ENCODE measurements at places on chromosomes 2 and 18.

DNA sequence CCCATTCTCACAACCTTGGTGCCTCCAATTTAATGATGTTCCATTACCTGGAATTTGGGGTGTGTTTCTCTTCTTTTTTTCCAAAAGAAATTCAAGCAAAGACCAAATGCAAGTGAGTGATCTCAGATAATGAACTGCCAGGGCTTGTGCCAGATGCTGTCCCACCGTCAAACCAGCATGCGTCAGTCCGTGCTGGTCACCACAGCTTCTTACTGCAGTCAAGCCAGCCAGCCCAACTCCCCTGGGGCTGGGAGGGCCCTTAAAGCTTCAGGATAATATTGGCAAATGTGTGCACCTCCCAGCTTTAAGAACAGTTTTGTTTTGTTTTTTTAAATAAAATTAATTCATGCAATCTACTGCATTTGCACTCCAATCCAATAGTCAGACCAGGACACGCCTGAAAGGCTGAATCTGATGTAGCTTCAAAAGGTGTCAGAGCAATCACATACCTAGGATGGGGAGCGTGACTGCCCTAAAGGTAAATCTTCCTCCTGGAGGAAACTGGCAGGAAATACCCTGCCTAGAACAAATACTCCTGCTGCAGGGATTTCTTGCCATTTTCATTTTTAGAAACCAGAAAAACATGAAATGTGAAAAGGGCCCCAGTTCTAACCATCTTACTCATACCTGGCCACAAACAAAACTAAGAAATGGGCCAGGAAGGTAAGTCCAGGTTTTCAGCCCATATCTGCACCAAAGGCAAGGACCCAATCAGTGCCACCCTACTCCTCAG, 26.8 kb upstream of the SP3 start:
- no peak for DNase-seq

DNA sequence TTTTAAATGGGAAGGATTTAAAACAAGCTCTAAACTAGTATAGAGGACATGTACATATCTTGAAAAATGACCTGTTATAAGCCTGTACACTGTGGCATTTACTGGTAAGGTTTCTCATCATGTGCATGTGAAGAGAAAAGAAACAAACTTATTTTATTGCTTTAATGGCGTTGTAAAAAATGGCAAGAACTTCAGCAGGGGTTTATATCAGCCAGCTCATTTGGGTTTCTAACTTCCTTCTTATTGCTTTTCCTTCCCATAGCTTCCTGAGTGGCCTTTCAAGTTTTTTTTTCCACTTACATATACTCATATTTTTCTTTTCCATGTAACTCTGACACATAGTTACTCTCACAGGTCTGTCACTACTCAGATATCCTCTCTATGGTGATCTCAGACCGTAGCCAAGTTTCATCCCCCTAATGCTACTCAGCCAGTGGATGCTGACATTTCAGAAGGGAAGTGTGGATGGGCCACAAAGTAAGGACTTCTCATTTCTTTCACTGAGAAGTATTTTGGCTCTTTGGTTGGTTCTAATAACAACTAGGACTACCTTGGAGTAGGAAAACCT, 198.2 kb downstream of the PARD3B start:
- no peak for DNase-seq

DNA sequence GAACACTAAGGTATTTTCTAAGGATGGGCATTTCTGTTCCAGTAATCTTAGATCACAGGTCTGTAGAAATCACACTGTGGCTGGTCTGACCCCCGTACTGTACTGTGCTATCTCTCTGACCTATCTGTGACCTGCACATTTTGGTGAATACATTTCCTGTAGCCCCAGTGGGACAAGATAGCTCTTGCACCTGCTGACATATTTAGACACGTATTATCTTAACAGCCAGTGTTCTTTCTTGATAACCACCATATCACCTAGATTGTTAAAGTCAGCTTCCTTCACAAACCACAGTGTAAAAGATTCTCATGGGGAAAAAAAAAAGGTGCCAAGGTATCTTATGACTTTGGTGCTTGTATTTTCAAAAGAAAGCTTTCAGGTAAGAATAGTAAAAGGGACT, 39.8 kb upstream of the TMEM247 start:
- no peak for DNase-seq

DNA sequence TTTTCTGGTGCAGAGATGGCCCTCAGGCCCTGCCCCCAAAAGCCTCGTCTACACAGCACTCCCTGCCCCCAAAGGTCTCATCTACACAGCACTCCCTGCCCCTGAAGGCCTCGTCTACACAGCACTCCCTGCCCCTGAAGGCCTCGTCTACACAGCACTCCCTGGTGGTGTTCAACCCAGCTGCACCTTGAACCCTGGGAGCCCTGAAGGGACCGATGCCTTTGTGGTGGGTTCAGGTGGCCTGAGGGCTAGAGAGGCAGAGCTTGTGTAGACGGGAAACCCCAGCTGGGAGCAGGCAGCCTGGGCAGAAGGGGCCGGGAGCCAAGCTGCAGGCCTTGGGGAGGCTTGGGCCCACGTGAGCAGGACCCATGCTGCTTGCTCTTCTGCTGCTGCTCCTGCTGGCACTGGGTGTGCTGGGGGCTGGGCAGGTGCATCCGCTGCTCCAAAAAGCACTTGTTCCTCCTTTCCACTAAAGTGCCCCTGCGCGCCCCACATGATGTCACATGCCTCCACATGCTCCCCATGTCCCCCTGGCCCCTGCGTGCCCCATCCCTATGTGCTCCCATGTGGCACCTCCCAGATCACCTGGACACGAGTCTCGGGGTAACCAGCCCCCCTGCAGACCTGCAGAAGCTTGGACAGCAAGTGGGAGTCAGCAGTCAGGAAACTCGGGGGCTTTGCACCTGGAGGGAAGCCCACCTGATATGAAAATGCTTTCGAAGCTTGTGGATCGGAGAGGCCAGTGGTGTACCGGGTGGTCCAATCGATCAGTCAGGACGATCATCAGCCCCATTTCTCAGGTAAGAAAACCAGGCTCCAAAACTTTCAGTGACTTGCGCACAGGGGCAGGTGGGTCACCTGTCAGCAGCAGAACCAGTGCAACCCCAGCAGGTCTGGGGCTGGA, 94.9 kb upstream of the CTDP1 start:
- DNase-seq = no peak

DNA sequence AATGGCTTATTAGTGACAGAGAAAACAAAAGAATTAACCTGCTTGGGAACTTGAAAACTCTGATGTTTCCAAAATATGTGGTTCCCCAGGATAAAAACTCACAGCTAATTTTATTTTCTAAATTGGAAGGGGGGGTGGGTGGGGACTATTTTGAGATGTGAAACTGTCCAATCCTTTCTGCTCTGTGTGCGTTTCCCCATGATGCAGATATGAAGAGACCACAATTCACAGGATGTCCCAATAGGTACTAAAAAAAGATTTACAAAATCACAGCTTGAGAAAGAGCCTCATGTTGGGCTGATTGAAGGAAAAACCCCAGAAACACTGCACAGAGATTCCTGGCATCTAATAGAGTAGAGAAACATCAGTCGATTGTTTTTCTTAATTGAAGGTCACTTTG, 273.2 kb downstream of the ARHGAP15 start:
- no peak for DNase-seq

- DNase-seq = no peak
Observed at GRCh38 chr2:84959095-84959565, 11.8 kb upstream of the KCMF1 start.

DNA sequence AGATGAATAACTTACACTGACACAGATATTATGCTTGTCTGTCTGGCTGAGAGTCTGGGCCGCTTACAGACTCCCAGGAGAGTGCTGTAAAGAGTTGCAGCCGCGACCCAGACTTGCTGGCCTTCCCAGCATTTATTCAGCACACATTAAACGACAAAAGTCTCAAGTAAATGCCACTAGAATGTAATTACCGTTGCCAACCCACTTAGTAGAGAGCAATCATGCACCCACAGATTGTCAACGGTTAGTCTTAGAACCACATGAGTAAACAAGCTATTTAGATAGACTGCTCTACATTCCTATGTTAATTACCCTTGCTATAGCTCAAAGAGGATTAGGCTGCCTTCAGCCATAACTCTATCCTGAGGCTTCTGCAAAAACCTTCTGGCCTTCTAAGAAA, 47.8 kb upstream of the C2orf74 start:
- DNase-seq = no peak

GRCh38 chr2:16821692-16822091, 156.1 kb upstream of the CYRIA start:
- DNase-seq = no peak

- no peak for DNase-seq
Observed at GRCh38 chr2:86304416-86304815, 33.0 kb downstream of the REEP1 start.

DNA sequence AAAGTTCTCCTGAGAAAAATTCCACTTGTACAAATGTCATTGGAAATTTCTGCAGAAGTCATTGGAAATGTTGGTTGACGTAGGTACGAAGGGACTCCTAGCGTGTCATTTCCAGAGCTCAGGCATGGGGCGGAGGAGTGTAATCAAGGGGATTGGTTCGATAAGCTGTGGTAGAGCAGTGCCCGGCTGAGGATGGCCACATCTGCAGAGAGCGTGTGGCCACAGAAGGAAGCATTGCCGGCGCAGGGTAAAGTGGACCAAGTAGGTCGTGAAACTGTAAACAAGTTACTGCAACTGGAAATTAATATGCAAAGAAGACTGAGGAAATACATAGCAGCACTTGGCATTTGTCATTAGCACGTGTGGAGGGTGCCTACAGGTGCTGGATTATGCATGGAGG, 101.8 kb downstream of the DGKD start:
- no peak for DNase-seq

DNA sequence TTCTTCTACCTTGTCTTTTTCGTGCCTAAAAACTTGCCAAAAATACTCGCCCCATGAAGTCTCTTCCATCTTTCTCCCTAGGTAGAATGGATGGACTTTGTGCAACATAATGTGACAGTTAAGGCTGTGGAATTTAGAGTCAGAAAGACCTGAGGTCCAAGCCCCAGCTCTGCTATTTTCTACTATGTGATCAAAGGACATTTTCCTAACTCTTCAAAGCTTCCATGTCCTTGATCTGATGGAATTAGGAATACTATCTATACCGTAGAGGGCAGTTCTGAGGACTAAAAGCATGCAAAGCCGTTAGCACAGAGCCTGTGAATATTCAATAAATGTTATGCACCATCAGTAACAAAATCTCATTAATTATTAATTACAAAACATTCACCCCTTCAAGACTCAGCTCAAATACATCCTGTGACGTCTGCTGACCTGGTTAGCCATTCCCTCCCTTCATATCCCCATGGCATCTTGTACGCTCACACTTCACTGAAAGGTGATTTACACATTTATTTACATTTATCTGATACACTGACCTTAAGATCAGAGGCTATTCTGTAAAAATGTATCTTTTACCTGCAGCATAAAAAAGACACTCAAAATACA, 15.1 kb downstream of the IWS1 start:
- no peak for DNase-seq

DNA sequence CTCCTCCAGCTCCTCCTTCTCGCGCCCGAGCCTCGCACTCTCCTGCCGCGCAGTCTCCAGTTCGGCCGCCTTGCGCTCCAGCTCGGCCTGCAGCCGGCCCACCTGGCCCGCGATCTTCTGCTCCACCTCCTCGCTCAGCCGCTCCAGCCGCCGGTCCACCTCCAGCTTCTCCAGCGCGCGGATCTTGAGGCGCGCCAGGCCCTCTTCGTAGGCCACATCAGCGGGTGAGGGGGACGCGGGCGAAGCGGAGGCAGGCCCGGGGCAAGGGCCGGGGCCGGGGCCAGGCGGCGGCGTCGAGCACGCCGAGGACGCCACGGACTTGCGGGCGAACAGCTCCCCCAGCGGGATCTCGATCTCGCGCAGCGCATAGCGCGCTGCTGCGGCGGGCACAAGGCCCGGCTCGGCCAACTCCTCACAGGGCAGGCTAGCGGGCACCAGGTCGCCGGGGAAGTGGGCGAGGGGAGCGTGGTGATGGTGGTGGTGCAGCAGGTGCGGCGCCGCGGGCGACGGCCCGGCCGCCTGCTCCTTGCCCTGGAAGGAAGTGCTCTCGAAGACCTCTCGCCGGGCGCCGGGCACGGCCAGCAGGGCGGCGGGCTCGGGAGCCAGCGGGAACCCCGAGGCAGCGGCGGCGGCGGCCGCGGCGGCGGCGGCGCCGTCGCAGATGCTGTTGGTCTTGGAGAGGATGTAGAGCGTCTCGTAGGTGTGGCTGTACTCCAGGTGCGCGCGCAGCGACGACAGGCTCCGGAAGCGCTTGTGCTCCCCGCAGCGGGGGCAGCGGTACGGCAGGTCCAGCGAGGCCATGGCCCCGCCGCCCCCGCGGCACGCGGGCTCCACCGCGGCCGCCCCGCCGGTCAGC, 15.2 kb downstream of the FBXO41 start:
- peak; percentile 87 for DNase-seq

- DNase-seq = peak; percentile 87
Observed at GRCh38 chr2:100381240-100381639, 36.2 kb downstream of the CHST10 start.

GRCh38 chr2:19739256-19739655, 162.5 kb downstream of the TTC32 start:
- no peak for DNase-seq

GRCh38 chr2:157938556-157938955, 62.4 kb upstream of the ACVR1 start:
- no peak for DNase-seq

DNA sequence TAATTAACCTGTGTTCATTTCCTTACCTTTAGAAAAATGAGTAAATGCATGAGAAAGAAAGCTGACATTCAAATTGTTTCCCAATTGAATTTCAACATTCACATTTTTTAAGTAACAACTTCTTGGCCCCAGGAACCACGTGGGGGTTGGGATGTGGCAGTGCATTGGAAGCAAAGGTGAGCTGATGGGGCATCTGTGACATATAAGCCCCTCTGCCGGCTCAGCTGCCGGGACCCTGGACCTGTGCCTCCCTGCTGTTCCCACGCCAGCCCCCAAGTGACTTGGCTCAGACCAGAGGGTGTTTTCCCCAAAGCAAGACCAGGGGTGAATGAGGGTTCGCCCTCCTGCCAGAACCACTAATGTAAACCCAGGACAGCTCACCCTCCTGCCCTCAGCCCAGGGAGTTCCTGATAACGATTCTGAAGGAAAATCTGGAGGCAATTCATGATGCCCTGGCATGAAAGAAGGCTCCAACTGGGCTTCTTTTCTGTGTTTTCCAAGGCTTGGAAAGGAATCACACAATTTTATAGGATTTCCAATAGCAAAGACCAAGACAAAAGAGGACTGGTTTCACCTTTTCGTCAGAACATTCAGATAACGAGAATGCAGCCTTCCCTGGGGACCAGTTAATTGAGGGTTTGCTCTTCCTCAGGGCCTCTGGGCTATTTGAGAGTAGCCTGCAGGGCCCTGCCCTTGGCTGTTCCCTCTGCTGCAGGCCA, 193.2 kb upstream of the TWIST2 start:
- DNase-seq = peak; percentile 24

DNA sequence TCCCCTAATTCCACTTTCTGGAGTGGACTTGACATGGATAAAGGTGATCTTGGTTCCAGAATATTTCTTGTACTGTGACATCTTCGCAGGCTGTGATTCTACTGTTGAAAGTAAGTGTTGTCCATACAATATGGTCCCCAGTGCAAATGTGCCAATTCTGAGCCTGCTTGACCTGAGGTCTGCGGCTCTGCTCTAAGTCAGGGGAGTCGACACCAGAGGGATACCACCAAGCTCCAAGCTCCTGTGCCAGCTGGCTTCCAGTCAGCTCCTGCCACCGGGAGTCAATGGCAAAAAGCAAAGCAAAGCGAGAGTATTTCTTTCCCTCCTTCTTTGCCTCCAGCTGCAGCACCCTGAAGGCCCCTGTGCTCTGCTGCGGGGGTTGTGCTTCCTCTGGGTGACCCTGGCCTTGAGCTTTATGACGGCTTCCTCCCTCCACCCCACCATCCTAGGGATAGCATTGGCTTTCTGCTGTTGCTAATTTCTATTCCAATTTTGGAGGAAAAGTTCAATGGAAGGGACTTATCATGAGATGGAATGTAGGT, 50.4 kb downstream of the SLC35F5 start:
- no peak for DNase-seq

Measured in activated CD8-positive, alpha-beta memory T cell treated with anti-CD3 and anti-CD28 coated beads for 24 hours (primary cell).